T-cell (primary cell): ENCODE measurements at places on chromosomes 11 and 22.

DNA sequence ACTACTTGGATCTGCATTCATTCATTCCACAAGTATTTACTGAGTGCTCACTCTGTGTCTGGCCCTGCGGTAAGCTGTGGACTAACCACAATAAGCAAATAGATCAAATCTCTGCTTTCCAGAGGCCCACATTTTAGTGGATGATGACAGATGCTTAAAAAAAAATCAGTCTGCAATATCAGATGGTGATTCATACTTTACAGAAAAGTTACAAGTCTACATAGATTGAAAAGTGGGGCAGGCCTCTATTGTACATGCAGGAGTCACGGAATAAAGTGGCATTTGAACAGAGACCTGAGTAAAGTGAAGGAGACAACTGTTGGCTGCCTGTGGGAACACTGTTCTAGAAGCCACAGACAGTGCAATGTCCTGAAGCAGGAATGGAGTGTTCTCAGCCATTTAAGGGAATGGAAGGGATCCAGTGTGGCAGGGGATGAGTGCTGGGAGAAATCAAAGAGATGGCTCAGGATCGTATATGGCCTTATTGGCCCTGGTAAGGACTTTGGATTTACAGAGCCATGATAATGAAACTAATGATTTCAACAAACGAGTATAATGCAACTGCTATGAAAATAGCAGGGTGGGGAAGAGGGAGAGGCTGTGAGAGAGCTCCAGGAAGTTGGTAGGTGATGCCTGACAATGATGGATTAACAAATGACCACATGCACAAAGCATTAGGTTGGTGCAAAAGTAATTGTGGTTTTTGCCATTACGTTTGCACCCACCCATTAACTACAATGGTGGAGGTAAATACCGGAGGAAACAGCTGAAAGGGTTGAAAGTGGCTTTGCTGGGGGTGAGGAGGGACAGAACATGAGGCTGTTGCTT lies 31.1 kb downstream of the TMEM45B start:
- DNase-seq = peak; percentile 13

- no peak for DNase-seq
Observed at GRCh38 chr11:133934096-133934495, 22.7 kb downstream of the IGSF9B start.

DNA sequence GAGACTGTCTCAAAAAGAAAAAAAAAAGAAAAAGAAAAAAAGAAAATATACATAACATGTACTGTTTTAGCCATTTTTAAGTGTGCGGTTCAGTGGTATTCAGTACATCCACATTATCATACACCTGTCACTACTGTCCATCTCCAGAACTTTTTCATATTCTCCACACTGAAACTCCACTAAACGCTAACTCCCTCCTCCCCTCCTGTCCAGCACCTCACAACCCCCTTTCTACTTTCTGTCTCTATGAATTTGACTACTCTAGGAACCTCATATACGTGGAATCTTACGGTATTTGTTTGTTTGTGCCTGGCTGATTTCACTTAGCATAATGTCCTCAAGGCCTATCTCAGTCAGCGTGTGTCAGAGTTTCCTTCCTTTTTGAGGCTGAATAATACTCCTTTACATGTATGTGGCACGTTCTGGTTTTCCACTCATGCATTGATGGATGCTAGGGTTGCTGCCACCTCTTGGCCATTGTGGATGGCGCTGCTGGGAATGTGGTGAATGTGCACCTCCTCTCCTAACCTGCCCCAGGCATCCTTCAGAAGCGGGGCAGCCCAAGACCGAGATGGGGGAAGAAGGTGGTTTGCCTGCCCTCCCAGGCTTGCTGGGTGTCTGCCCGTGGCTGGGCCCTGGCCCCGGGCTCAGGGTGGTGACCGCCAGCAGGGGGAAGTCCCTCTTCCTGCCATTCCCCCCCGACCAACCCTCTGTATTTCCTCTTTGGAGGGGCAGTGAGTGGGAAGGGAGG lies 60.5 kb downstream of the BCR start:
- DNase-seq = no peak

DNA sequence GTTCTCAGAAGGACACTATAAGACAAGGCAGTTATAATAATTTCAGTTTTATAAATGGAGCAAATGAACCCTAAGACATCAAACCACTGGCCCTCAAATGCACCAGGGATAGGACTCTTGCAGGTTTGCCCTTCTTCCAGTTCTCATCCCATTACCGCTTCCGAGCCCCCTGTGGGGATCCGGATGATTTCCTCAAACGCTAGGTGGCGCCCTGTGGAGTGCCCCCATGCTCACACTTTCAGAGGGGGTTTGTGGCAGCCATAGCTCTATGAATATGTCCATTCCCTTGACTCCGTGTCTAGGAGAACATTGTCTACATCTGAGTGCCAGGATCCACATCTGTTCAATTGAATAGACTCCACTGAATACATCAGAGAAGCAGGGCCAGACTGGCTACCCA lies 816.3 kb downstream of the NTM start:
- DNase-seq = no peak

GRCh38 chr11:20048246-20048645 lies 112.0 kb downstream of the DBX1 start:
- DNase-seq = no peak

DNA sequence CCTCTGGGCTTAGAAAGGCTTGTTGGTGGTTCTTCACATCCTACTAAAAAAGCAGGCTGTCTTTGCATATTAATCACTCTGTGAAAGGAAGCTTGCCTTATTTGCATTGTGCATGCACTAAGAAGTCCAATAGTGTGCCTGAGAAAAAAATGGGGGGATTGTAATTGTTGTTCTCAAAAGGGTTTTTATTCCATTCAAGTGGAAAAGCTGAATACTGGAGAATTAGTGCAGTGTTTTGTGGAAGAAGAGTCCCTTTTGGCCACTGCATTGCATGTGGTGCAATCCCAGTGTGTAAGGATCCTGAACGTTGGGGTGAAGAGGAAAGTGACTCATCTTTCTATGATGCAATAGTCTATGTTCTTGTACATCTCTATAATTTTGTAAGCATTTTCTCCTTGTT lies 16.5 kb downstream of the NCAM1 start:
- DNase-seq = no peak

- no peak for DNase-seq
Observed at GRCh38 chr22:29720811-29721323, 1.1 kb downstream of the CABP7 start.

DNA sequence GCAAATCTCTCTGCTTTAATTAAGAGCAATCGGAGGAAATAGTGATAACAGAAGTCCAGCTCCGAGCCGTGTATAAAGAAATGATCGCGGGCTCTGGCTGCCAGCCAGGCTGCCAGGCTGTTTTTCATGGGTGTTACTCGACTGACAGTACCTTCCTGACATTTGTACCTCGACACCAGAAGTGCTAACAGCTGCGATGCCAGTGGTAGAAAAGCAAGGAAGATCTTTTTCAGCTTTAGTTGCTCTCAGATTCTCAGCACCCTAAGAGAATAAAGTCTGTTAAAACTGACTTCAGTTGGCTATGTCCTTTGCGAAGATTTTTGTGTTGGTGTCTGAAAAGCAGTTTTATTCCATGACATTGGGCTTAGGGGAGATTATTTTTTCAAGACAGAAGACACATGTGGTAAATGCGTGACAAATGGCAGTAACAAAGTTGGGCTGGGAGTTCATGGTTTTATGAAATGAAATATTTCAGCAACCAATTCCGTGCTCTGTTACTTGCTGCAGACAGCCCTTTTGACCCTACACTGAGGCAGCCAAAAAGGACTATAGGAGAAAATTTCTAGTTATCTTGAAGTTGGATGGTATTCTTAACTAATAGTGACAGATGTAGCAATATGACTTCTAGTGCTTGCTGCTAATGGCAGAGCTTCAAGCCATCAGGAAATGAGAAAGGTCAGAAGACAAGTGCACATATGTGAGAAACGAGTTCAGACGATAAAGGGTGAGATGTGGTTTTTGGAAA lies 296.2 kb downstream of the CNTN5 start:
- DNase-seq = no peak

GRCh38 chr11:82944198-82944597 lies 42.7 kb downstream of the DDIAS start:
- DNase-seq = no peak

DNA sequence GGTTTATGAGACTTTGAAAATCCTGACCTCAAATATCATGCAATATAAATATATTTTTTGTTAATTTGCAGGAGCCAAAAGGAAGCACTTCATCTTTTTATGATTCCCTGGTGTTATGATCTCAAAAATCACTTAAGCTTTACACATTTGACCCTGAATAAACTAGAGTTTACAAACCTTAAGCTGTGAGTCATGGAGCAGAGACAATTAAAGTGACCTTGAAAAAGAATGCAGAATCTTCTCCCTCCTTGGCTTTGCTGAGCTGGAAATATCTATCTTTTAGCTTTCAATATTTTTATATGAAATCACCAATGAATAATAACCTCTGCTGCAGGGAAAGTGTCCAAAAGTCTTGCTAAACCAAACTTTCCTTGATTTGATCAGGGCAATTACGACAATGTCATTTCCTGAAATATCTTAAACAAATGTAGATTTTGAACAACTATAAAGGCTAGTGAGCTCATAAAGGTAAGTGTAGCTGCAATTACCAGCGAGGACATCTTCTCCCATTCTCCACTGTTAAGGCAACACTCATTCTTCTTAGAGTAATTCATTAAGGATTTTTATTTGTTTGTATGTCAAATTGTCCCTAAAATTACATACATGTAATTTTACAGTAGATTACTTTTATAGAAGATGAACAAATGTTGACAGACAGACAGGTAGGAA lies 747.0 kb upstream of the LUZP2 start:
- no peak for DNase-seq

DNA sequence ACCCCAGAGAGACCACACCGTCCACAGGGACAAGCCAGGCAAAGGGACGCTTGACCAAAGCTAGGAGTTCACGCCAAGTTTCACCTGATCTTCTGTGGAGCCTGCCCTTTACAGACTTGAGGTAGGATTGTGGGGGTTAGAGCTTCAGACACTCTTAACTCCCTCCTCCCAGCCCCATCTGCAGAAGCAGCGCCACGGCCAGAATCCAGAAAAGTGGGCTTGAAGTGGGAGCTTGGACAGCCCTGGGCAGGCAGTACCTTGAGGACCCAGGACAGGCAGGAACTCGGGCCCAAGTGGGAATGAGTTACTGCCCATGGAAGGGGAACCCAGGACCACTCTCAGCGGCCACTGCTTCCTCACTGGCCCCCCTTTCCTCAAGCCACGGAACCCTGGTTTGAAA lies 695.9 kb downstream of the TBC1D22A start:
- no peak for DNase-seq
